GM06990 (cell line): ENCODE measurements at places on chromosomes 6 and 20.

DNA sequence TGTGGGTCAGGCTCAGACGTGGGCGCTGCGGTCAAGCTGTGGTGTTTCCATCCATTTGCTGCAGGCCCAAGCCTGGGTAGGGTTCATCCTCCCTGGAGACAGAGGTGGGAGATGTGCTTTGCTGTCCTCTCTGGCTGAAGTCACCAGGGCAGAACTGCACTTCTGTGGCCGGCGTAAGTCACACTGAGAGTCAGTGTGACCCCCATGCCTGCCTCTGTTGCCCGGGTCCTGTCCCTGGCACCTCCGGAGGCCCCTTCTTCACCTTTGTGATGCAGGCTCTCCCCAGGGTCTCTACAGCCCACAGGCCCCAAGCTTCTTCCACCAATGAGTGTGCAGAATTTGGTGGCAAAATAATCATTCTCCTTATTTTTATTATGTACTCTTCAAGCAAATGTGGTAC, 53.8 kb upstream of the DACT2 start:
- DNase-seq = no peak

DNA sequence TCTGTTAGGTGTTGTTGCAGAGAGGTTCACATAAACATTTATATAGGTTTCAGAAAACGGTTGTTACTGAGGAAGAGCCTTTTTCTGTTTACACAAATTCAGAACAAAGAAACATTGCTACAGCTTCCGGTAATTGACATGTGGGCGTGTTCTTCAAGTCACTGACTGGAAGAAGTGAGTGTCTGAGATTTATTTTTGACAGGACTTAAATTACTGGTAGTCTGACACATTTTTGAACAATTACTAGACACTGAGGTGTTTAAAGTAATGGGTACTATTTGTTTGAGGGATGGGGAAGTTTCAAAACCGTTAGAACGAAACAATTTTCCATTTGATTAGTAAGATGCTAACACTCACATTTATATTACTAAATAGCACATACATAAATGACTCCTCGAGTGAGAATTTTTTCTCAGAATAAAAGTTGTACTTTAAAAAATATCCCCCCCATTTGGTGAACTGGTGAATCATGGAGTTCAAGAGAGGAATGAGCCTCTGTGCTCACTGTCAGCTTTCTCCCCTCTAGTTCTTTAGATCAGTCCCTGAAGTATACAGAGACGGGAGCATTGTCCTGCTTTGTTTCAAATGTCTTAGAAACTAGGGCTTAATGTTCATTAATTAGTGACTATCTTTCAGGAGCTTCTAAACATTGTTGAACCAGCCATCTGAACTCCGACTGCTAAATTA, 98.7 kb downstream of the TSHZ2 start:
- DNase-seq = peak; percentile 19

DNA sequence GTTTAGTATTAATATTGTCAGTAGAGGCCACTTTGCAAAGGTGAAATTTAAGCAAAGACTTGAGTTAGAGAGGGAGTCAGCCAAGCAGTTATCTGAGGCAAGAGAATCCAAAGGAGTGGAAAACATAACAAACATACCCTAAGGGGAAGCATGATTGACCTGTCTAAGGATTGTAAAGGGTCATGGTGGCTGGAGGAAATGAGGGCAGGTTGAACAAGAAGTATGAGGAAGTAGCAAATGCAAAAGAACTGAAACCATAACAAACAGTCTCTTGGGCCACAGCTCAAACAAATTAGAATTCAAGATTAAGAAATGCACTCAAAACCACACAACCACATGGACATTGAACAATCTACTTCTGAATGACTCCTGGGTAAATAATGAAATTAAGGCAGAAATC, 103.2 kb downstream of the FBXO5 start:
- DNase-seq = no peak

GRCh38 chr6:110951986-110952794, 6.3 kb upstream of the GTF3C6 start:
- DNase-seq = no peak

- no peak for DNase-seq
Measured at GRCh38 chr6:16493112-16493511, 254.7 kb downstream of the GMPR start.
